ENCODE measurements at places on chromosomes 6 and 20.

DNA sequence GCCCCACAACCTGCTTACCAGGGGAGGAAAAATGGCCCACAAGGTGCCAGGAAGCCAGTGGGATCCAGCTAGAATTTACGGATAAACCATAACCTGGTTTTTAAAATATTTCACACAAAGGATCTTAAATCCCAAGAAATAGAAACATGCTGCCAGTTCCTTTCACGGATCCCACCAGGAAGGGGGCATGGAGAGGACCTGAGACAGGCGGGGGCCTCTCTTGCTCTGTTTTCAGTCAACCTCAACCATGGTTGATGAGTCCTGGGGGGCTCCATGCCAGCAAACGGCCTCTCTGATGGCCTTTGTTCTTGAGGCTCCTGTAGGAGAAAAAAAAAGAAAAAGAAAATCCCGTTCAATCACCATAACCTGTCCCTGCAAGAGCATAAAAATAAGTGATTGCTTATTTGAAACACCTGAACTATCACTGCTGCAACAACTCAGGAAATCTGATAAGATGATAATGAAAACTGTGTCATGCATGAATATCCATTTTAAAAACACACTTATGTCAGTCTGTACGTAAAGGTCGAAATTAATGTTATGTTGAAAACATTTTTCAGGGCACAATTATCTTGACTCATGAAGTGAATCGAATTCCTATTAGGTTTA is 125.8 kb upstream of the CST7 start:
- no peak for DNase-seq

DNA sequence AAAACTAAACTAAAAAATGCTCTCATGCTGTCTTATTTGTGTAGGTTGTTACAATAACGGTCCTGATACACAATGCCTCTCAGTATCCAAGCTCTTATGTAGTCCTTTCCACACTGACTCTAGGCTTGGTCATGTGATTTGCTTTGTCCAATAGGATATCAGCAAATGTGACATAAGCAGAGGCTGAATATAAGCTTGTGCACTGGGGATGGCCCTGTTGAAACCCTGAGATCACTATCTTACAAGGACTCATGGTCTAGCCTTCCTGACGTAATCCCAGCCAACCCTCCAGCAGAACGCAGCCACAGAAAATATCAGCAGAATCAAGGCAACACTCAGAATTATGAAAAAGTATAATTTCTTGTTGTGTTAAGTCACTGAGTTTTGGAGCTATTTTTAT is 145.1 kb upstream of the CCN2 start:
- DNase-seq, result no peak

- no peak for DNase-seq
These were observed 8.1 kb upstream of the ATXN1 start for GRCh38 chr6:16769131-16769985.

GRCh38 chr6:168925671-168926070 is 328.0 kb downstream of the THBS2 start:
- DNase-seq, result no peak

DNA sequence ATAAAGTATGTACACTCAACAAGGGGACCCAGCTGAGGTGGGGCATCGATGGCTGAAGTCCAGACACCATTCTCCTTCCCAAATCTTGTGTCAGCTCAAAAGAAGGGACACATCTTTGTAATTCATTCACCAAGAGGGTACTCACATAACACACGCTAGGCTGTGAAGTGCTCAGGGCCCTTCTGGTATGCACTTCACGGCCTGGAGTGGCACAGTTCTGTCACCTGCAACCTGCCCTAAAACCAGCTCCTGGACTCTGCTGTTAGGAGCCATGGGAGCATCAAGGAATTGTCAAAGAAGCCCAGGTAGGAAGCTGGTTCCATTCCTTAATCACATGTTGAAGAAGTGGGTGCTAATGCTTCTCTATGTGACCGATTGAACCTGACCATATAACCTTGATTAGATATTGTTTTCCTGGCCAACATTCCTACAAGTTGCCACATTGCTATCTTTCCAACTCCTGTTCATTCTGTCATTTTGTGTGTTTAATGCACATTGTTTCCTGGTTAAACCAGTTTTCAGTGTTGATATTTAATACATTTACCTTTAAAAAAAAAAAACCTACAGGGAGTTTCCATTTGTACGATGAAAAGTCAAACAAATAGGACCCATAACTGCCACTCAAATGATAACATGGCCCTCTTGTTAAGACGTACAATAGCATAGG is 127.3 kb downstream of the TNFRSF21 start:
- DNase-seq, result no peak

DNA sequence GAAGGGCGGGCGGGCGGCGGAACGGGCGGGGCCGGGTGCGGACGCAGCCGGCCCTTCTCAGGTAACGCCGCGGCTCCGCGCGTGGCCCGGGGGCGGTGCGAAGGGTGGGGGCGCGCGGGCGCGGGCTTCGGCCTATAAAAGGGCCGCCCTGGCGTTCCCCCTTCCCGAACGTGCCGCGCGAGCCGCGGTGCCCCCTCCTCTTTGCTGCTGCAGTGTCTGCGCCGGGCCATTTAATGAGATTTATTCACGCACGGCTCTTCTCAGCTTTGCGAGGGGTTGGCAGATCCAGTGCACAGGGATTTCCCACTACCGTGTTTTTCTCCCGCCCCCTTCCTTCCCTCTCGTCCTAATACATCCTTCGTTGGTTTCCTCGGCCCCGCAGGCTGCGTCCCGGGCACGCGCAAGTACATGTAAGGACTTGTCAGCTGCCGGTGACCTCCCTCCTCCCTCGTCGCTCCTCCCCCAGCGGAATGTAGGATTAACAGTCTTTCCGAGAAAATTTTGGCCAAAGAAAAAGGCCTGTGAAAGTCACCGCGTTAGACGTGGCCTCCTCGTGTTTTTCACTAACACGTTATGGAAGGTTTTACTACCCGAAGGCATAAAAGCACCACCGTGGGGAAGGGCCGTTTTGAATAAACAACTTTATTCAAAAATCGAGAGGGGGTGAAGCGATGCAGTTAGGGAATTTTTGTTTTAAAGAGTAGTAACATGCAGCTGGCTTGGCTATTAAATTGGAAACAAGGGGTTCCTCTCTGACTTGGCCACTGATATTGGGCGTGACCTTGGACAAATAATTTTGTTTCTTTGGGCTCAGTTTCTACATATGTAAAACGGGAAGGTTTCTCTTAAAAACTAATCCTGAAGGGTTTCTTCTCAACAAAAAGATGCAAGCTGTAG is 966 bp upstream of the REV3L start:
- peak; percentile 85 for DNase-seq

DNA sequence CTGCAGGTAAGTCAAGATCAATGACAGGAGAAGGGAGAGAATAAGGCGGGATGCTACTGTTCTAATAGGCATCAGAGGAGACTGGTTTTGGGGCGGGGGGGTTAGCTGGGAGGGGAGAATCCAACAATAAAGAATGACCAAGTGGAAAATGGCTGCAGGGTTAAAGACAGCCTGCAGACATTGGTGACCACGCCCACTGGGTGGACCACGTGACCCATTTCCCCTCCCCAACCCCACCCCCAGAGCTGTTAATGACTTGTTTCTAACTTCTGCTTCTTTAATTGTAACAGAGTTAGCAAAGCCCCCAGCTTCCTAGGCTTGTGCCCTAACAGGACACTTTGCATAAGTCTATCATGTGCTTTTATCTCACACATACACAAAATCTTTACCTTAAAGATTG is 344.5 kb downstream of the KIF16B start:
- no peak for DNase-seq

GRCh38 chr6:3235486-3235885 is 8.0 kb upstream of the TUBB2B start:
- no peak for DNase-seq

DNA sequence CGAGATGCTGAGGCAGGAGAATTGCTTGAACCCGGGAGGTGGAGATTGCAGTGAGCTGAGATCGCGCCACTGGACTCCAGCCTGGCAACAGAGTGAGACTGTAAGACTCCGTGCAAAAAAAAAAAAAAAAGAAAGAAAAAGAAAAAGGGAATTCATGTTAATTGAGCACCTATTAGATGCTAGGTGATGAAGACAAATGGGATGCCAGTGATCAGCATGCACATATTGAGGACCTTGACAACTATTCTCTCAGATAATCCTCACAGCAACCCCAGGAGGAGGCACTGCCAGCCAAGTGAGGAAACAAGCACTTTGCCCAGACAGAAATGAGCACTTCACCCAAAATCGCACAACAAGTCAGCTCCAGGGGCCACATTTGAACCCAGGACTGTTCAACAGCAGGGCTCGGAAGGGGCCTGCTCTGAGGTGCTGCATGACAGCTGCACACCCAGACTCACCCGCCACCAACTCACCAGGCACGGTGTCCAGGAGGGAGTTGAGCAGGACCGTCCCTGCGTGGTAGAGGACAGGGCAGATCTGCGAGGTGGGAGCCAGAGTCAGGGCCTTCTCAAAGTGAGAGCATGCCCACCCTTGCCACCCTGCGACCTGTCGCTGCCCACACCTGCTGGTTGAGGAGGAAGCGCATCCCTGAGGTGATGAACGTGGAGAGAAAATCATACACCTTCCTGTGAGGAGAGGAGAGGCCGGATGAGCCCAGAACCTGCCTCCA is 4.6 kb downstream of the PLTP start:
- no peak for DNase-seq

GRCh38 chr20:5482791-5483190 is 166.0 kb upstream of the PROKR2 start:
- DNase-seq, result no peak

DNA sequence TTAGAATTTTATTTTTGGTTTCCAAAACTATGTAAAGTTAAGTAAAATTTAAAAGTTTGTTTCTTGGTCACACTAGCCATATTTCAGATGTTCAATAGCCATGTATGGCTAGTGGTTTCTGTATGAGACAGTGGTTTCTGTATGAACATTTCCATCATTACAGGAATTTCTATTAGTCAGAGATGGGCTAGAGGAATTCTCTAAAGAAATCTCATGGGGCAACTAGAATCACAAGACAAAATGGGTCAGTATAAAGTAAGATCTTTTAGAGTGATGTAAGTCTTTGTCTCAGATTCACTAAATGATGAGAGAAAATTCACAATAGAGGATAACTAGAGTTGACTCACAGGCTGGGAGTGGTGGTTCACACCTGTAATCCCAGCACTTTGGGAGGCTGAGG is 149.0 kb downstream of the FUT9 start:
- DNase-seq, result no peak

- no peak for DNase-seq
These were observed 61.0 kb downstream of the CEP162 start for GRCh38 chr6:84166395-84166794.

GRCh38 chr6:38554700-38555413 is 84.9 kb downstream of the BTBD9 start:
- no peak for DNase-seq

DNA sequence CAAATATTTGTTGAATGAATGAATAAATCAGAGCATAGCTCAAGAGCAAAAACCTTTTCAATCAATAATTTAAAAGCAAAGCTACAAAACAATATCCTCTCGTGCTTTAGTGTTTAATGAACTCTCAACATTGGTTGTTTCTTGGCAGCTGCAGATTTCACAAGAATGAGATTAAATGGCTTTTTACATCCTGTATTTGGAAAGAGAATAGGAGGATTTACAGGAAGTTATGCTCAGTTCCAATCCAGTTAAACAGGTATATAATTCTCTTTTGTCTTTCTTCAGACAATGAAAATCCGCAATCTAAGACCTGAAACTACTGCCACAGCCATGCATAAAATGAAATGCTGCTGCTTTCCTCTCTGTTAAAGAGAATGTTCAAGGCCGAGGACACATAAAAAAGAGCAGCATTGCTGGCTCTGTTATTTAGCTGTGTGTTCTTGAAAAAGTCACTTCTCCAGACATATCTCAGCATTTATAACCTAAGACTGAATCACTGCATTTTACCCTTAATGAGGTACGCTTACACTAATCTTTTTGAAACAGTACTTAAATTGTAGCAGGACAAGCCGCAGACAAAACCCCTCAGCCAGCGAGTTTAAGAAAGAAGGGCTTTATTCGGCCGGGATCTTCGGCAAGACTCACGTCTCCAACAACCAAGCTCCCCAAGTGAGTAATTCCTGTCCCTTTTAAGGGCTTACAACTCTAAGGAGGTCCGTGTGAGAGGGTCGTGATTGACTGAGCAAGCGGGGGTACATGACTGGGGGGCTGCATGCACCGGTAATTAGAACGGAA is 3.6 kb downstream of the C6orf52 start:
- DNase-seq, result no peak

DNA sequence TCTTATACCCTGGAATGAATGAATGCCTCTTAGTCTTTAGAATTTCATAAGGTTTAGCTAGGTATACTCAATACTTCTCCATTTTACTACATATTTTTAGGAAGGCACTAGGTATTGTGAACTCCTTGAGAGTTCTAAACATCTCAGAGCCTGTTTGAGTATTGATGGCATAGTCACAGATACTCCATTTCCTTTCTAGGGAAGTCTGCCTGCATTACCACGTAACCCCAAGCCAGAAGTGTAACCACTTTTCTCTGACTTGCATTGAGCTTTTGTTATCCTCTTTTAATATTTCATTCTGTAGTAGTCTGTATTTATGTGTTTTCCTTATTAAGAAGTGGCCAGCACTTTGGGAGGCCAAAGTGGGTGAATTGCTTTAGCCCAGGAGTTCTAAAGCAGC is 12.2 kb downstream of the TOP1 start:
- no peak for DNase-seq

DNA sequence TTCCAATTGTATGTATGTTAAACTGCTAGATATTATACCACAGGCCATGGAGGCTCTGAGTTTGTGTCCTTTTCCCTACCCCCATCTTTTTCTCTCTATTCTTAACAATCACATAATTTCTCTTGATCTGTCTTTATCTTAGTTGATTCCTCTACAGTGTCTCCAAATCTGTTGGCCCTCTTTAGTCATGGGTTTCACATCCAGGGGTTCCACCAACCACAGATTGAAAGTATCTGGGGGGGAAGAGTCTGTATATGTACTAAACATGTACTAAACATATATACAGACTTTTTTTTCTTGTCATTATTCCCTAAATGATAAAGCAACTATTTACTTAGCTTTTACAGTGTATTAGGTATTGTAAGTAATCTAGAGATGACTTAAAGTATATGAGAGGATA is 20.2 kb downstream of the RAB22A start:
- no peak for DNase-seq

GRCh38 chr20:47929368-47930115 is 144.3 kb upstream of the SULF2 start:
- DNase-seq, result no peak

DNA sequence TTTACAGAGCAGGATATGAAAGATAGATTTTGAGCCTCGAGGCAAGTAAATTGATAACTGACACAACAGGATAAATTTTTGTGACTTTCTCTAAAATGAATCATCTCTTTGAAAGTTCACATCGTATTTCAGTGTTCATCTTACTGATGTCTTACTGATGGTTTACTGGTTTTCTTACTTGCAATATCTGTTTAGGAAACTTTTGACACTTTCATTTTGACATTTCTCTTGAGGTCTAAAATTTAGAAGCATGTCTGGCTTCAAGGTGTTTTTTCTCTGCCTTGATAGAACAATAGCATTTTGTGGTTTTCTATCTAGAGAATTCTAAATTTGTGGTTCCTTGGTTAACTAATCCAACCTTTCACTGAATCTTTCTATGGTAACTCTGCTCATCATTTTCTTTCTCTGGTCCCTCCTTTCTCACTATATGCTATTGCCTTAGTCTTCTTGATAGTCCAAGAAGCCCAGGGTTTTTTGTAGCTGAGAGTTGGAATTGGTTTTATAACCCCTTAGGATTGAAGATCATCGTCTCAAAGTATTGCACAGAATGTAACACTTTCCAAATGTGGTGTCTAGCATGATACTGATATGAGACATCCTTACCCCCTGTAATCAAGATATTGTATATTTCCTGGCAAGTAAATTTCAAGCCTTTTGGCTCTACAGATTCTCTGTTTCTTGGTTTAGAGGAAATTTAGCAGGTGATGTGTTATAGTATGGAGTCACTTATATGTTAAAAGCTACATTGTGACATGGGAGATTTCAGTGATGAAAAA is 98.7 kb downstream of the RNF144B start:
- DNase-seq, result no peak

GRCh38 chr6:37273690-37274089 is 15.7 kb upstream of the TMEM217 start:
- DNase-seq, result no peak

Measured in mesothelial cell of epicardium (in vitro differentiated cells).